K562 (cell line): ENCODE measurements at places on chromosomes 3 and 15. TPM values are rescaled to one million over a fixed set of nuclear protein-coding genes. Genes with fewer than 3 reads are reported as not detected.

The PRSS50 gene
- total RNA-seq = not detected in 2 replicates

The NAALADL2 gene
- 0.44 TPM in 1 of 2 replicates, not detected in the other for total RNA-seq

The RARB gene
- total RNA-seq = 0.16 and 0.29 TPM in 2 replicates

The SPESP1 gene
- not detected in 2 replicates for total RNA-seq

The CCR4 gene
- total RNA-seq = 0.47 and 0.49 TPM in 2 replicates

The NTRK3 gene
- total RNA-seq = not detected in 2 replicates

The PFN2 gene
- total RNA-seq = 0.49 and 0.86 TPM in 2 replicates

The MYLK gene
- total RNA-seq = 0.53 and 0.74 TPM in 2 replicates

The GPR62 gene
- not detected in 2 replicates for total RNA-seq

The COL8A1 gene
- 0.07 and 0.16 TPM in 2 replicates for total RNA-seq

The CHRM5 gene
- not detected in 2 replicates for total RNA-seq

The CIB2 gene
- 18.3 and 22.9 TPM in 2 replicates for total RNA-seq

The MAP6D1 gene
- 1.5 and 2.4 TPM in 2 replicates for total RNA-seq

The ANKRD63 gene
- 1.8 and 2.5 TPM in 2 replicates for total RNA-seq

The IQCH gene
- total RNA-seq = 1.9 and 3.2 TPM in 2 replicates

The TNFAIP8L3 gene
- total RNA-seq = 0.11 TPM in 1 of 2 replicates, not detected in the other

The DNAJC19 gene
- 99.1 and 117 TPM in 2 replicates for total RNA-seq

The ACAN gene
- not detected in 2 replicates for total RNA-seq

The DOCK3 gene
- total RNA-seq = 0.02 TPM in 2 replicates

The A4GNT gene
- not detected in 2 replicates for total RNA-seq

The CCDC71 gene
- 18.4 and 18.7 TPM in 2 replicates for total RNA-seq

The CHRD gene
- total RNA-seq = 0.63 and 1.3 TPM in 2 replicates

The SSUH2 gene
- not detected in 2 replicates for total RNA-seq

The GOLGA6L26 gene
- not detected in 2 replicates for total RNA-seq

The RASA2 gene
- 10.4 and 14.1 TPM in 2 replicates for total RNA-seq

The SAMMSON gene
- total RNA-seq = 1.3 and 1.8 TPM in 2 replicates

The BHLHE40 gene
- total RNA-seq = 47.5 and 51.8 TPM in 2 replicates

The FAM107A gene
- 0.07 TPM in 1 of 2 replicates, not detected in the other for total RNA-seq

The CCRL2 gene
- total RNA-seq = 3.3 and 3.5 TPM in 2 replicates

The BTD gene
- total RNA-seq = 7.5 and 8.5 TPM in 2 replicates

The PDE12 gene
- 19.9 and 20.5 TPM in 2 replicates for total RNA-seq

The DLEC1 gene
- total RNA-seq = 0.02 TPM in 1 of 2 replicates, not detected in the other

The PIERCE2 gene
- total RNA-seq = 2.0 and 3.1 TPM in 2 replicates

The GOLGA6A gene
- not detected in 2 replicates for total RNA-seq

The ZPLD1 gene
- total RNA-seq = not detected in 2 replicates

The PLA2G4E gene
- not detected in 2 replicates for total RNA-seq

The FAM3D gene
- total RNA-seq = 0.49 TPM in 1 of 2 replicates, not detected in the other

The ZNF80 gene
- not detected in 2 replicates for total RNA-seq

The STT3B gene
- total RNA-seq = 111 and 114 TPM in 2 replicates

The SUMF1 gene
- total RNA-seq = 5.6 and 6.0 TPM in 2 replicates

The TLR9 gene
- not detected in 2 replicates for total RNA-seq

The SEMA6D gene
- total RNA-seq = not detected in 2 replicates

The MPI gene
- total RNA-seq = 40.3 and 42.1 TPM in 2 replicates

The PP2D1 gene
- total RNA-seq = not detected in 2 replicates

The PDCD6IP gene
- 265 and 302 TPM in 2 replicates for total RNA-seq

The ITGB5 gene
- total RNA-seq = 17.3 and 23.4 TPM in 2 replicates

The NR1I2 gene
- total RNA-seq = 0.18 TPM in 1 of 2 replicates, not detected in the other

The SOX2 gene
- total RNA-seq = 0.07 and 0.13 TPM in 2 replicates

The MAN2C1 gene
- 113 and 120 TPM in 2 replicates for total RNA-seq

The CCDC54 gene
- not detected in 2 replicates for total RNA-seq

The SLC49A4 gene
- 0.78 and 1.0 TPM in 2 replicates for total RNA-seq

The GALNT15 gene
- total RNA-seq = not detected in 2 replicates

The TRPM7 gene
- 34.0 and 35.3 TPM in 2 replicates for total RNA-seq

The MAP1A gene
- total RNA-seq = 18.6 and 20.3 TPM in 2 replicates

The COL6A5 gene
- total RNA-seq = 4.9 and 5.6 TPM in 2 replicates
